ENCODE measurements at places on chromosomes 1 and 21.

DNA sequence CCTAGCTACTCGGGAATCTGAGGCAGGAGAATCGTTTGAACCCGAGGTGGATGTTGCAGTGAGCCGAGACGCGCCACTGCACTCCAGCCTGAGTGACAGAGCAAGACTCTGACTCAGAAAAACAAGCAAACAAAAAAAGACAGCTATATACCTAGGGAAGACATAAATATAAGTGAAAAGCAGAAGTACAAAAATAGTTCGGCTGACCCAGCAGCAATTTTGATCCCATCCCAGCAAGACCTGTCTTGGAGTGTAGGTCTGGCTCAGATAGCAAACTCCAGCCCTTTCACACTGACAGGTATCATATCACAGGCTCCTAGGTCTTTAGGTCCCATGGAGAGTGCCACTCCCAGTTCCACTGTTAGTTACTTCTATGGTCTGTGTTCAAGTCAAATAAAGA, 14.6 kb downstream of the MTX1 start:
- DNase-seq: no peak

GRCh38 chr1:18642278-18643095, 11.8 kb downstream of the PAX7 start:
- no peak for DNase-seq

GRCh38 chr1:53416269-53416813, 42.9 kb upstream of the DMRTB1 start:
- no peak for DNase-seq

DNA sequence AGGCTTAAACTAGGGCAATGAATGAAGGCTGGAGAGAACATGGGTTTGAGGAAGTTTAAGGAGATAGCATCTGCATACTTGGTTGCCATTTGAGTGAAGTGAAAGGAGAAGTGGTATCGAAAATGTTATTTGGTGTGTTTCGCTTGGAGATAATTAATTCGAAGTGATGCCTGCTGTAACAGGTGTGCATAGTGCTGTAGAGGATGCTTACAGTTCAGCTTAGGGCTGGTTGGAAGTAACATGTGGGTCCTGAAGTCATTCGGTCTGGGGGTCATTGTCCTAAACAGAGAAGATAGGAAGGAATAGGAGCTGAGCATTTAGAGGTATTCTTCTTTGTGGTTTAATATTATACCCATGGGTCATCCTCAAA, 301 bp upstream of the NUDT17 start:
- DNase-seq: no peak

- no peak for DNase-seq
These were observed 29.4 kb downstream of the PTGFR start for GRCh38 chr1:78520216-78520615.

- no peak for DNase-seq
These were observed 1.9 kb downstream of the WDR26 start for GRCh38 chr1:224432672-224433040.

DNA sequence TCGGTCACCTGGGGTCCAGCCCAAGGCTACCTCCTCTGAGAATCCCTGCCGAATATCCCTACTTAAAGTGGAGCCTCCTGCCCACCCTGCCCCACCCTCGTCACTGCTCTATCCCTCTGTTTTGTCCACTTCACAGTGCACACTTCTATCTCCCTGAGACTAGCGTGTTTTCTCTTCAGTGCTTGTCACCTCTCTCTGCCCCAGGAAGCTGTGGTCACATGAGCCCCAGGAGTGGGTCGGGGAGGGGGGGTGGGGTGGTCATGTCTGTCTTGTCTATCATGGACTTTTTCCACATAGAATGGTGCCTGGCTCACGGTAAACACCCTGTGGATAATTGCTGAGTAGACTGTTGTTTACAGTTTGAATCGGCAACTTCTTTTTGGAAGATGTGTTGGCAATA, 673.6 kb downstream of the PTPRU start:
- DNase-seq: no peak

- no peak for DNase-seq
These were observed 10.0 kb downstream of the RABGAP1L start for GRCh38 chr1:174169342-174169741.

DNA sequence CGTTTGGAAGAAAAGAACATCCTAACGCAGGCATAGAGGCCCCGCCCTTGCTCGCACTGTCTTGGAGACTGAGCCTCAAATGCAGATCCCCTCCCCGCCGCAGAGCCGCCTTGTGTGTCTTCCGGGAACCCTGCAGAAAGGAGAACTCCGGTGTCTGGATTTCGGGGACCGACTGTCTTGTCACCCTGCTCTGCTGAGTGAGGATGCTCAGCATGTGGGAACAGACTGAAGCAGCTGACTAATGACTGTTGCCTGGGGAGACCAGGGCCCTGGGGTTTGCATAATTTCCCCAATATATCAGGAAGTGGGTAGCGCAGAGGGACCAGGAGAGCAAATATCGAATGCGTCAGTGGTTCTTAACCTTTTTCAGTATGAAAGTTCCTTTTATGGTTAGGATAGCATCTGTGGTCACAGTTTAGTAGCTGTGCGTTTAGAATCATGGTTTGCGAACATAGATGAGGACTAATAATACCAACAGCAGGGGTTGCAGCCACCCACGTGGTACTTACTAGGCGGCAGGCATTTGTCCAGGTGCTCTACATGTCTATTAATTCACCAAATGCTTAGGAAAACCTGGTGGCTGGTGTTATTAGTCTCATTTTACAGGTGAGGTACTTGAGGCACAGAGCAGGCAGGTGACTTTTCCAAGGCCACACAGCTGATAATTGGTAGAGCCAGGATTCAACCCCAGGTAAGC, 14.3 kb downstream of the GPR137B start:
- DNase-seq: peak; percentile 42

DNA sequence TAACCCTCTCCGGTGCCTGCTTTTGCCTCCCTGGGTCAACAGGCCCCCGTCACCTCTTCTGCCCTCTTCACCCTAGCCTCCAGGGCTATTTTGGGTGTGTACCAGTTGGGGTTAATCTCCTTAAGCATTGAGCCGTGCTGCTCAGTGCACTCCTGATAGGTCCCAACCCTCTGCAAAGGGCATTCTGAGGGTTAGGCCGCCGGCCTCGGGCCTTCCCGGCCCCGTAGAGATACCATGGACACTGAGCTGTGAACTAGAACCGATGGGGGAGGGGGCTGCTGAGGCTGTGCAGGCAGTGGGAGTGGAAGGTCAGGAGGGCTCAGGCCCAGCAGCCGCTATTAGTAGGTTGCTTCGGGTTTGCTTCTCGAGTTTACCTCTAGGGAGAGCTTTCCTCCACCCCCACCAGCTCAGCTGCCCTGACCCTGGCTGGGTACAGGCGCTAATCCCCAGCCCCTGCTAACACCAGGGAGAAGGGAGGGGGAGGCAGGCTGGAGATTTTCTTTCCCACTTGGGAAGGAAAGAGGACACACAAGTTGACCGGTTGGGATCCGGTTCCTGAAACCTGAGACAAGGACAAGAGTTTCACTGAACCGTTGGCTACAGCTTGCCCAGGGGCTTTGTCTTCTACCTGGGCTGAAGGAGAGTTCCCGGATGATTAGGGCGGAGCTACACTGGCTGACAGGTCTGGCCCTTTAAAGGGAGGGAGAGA, 4.8 kb downstream of the LMOD1 start:
- no peak for DNase-seq

GRCh38 chr1:112510340-112510739, 1.6 kb downstream of the WNT2B start:
- no peak for DNase-seq

Data from CD4-positive, alpha-beta T cell treated with Interleukin-6 at 100 ng/mL for 8 hours (primary cell).